ENCODE measurements at places on chromosomes 5 and 9.

- no peak for DNase-seq
Measured at GRCh38 chr5:40672425-40672824, 7.3 kb upstream of the PTGER4 start.

DNA sequence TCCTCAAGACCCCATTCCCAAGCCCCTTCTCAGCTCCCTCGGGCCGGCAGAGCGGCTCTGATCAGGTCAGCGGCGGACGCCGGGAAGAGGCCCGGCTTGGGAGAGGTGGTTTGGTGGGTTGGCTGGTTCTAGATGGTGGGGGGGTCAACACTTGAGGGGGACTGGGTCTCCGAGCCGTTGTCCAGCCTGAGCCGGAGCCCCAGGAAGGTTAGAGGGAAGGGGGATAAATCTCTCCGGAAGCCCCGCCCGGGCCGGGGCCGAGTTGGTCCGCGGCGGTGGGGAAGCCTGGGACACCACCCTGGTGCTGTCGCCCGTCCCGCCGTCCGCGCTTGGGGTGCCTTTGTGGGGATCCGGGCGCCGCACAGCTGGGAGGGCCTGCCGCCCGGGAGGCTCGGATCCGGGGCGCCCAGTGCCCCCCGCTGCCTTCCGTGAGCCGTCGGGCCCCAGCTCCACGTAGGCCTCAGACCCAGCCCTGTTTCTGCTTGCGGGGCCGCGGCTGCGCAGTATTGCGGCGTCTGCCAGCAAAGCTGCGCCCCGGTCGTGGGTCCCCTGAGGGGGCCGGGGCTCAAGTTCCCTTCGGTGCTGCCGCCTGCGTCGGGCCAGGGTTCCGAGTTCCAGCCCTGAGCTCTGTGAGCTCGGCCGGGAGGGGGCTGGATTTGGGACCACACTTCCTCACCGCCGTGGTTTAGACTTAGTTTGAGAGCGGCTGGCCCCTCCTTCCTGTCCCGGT, 542 bp upstream of the TRIM52 start:
- no peak for DNase-seq

GRCh38 chr5:81140441-81140840, 92.7 kb upstream of the CKMT2 start:
- peak; percentile 3 for DNase-seq

GRCh38 chr5:119271758-119272730, 83.8 kb upstream of the TNFAIP8 start:
- no peak for DNase-seq

GRCh38 chr5:37640088-37640487, 199.8 kb downstream of the GDNF start:
- DNase-seq, result no peak

- DNase-seq, result peak; percentile 19
Measured at GRCh38 chr5:82560969-82561368, 282.8 kb upstream of the RPS23 start.

DNA sequence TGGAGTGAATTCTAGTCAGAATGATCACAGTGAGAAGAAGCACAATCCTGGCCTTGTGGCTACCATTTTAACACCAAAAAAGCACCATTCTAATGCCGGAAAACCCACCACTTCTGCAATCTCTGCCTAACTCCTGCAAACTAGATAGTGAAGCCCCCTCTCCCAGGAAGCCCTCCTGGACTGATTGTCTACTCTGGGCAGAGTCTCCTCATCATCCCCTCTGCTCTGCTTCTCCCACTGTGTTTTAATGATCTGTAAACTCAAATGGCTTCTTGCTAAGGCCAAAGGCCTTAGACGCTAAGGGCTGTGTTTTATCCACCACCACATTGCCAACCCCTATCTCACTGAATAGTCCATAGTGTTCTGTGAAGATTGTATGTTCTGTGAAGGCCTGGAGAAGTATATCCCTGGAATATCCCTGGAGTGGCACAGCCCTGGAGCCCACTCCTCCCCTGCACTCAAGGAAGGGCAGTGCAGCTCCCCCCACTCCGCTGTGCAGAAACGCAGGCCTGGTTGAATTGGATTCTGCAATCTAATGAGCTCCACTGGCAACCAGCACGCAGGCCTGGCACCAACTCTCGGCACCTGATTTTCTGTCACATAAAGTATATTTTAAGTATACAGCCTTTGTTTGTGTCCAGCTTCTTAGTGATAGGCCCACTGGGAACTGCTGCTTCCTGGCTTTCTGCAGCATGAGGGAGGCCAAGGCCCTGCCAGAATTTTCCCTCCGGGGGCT, 126.3 kb downstream of the ATPSCKMT start:
- peak; percentile 3 for DNase-seq

DNA sequence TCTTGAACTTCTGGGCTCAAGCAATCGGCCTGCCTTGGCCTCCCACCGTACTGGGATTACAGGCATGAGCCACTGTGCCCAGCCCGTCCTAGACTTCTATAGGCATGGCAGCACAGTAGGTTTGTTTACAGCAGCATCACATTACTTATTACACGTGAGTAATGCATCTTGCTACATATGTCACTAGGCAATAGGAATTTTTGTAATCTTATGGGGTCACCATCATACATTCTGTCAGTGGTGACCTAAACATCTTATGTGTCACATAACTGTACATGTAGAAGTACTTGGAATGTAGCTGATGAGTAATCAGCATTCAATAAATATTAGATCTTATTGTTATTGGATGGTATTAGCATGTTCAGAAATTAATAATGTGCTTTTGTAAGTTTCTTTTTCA, 22.9 kb upstream of the ABCA1 start:
- DNase-seq, result no peak

GRCh38 chr5:9551567-9552537, 6.0 kb upstream of the SEMA5A start:
- no peak for DNase-seq

GRCh38 chr5:137594717-137595116, 95.6 kb upstream of the SPOCK1 start:
- no peak for DNase-seq

GRCh38 chr9:34001298-34001697, 47.4 kb downstream of the UBAP2 start:
- DNase-seq, result no peak

DNA sequence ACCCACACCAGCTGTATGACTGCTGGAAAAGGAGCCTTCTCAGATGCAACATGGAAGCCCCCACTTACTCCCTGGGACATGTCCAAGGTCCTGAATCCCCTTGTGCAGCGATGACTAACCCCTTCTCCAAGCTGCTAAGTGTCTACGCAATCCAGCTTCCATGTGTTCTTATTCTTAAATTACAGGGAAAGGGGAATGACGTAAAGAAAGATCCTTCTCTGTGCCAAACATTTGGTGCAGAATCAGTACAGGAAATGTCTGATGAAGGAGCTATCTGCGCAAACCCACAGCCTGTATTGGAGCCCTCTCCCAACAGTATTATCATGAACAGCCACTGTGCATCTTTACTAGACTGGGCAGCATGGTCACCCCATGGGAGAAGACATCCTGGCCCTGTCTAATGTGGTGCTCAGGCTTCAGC, 183.2 kb downstream of the FRMD3 start:
- no peak for DNase-seq

GRCh38 chr5:148843510-148844318, 17.3 kb downstream of the ADRB2 start:
- no peak for DNase-seq

GRCh38 chr5:133942614-133943474, 25.6 kb downstream of the C5orf15 start:
- DNase-seq, result no peak

GRCh38 chr5:117999939-118000549, 988.3 kb downstream of the DTWD2 start:
- DNase-seq, result no peak

GRCh38 chr9:117821954-117822353, 117.8 kb downstream of the TLR4 start:
- DNase-seq, result no peak

GRCh38 chr9:6936103-6936502, 178.3 kb downstream of the KDM4C start:
- no peak for DNase-seq

DNA sequence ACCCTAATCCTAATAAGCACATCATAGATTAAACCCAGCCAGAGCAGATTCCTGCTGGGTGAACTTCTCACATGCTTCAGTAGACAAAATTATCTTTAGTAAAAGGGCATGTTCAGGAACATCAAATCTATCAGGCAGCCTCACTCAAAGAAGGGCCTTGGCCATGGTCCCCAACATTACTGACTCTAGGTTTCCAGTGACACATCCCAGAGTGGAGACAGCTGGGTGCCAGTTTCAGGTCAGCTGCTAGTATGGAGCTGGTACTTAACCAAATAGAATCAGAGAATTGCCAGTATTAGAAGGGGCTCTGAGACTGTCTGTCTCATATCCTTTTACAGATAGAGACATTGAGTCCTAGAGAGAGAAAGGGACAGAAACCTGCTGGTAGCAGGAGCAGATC, 44.1 kb upstream of the GALNT10 start:
- no peak for DNase-seq

DNA sequence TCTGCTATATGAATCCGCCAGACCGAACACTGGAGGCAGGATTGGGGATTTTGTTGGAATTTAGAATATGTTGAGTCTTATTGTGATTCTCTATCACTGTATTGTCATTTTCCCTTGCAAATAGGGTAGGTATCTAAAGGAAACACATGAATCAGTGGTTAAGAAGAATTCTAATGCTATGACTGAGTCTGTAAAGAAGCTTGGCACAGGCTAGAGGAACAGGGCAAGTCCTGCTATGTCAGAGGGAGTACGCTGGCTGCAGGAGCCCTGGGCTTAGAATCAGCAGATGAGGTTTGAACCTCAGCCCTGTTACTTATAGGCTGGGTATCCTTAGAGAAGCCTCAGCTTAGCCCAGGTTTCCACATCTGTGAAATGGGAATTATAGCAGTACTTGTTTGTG, 198.1 kb downstream of the NR3C1 start:
- no peak for DNase-seq

- no peak for DNase-seq
Measured at GRCh38 chr9:116501871-116502270, 185.2 kb upstream of the TRIM32 start.

- no peak for DNase-seq
Measured at GRCh38 chr9:112887381-112887780, 3.3 kb downstream of the SLC46A2 start.

DNA sequence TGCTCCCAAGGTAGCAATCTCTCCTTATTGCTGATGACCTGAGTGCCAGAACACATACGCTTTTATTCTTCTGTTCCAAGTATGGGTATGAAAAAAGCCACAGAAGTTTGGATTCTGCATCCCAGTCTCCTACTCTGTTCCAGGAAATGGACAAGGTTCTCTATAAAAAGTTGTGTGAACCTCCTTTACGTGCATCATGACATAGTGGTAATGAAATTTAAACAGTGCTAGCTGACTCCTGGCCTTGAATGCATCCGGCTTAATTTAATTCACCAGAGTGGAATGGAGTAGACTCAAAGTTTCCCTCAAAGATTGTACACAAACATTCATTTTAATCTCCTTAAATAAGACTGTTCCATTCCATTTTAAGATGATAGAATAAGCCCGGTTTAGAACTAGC, 68.9 kb downstream of the LURAP1L start:
- DNase-seq, result no peak

GRCh38 chr9:86511614-86512360, 157.6 kb upstream of the TUT7 start:
- DNase-seq, result no peak

DNA sequence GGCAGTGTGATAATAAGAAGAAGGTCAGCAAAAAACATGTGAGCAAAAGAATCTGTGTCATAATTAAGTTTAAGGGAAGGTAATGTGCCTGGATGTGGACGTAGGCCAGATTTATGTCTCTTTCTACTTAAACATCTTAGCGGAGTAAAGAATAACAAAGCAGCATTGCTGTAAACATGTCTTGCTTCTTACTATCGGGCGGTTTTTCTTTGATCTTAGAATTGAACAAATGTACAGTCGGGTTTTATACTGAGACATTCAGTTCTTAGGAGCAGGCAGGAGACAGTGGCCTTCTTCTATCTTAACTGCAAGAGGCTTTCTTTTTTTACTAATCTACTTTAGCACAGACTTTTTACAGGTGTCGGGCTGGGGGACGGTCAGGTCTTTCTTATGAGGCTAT, 40.4 kb upstream of the FLT4 start:
- DNase-seq, result no peak

DNA sequence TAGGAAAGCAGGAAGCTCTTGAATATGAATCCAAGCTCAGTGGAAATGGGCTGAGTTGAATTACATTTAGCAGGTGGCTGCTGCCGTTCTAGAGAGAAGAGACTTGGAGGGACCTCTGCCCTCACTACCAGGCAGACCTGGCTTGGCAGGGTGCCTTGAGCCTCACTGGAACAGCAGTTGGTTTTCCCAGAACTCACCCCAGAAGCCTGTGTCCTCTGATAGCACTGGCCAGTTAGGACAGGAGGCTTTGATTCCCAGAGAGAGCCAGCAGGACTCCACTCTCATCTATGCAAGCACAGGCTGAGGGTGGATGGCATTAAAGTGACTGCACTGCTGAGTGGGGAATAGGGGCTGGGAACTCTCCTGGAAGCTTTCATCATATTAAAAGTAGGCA, 54.8 kb downstream of the PWWP2A start:
- no peak for DNase-seq

DNA sequence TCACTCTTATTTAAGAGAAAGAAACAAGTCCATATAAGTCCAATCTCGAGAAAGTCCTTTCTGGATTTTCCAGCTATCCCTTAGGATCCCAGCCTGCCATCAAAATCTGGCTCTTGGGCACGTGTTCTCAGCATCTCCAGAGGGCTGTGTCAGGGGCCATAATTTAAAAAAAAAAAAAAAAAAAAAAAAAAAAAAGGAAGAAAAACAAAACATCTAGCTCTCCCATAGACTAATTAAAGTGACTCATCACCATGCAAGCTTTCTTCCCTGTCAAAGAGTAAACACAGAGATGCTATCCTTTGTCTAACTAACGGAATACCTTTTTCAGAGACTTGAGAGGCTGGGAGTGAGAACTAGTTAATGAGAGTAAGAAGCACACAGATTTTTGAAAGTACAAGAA, 44.9 kb upstream of the MYO10 start:
- DNase-seq, result no peak

DNA sequence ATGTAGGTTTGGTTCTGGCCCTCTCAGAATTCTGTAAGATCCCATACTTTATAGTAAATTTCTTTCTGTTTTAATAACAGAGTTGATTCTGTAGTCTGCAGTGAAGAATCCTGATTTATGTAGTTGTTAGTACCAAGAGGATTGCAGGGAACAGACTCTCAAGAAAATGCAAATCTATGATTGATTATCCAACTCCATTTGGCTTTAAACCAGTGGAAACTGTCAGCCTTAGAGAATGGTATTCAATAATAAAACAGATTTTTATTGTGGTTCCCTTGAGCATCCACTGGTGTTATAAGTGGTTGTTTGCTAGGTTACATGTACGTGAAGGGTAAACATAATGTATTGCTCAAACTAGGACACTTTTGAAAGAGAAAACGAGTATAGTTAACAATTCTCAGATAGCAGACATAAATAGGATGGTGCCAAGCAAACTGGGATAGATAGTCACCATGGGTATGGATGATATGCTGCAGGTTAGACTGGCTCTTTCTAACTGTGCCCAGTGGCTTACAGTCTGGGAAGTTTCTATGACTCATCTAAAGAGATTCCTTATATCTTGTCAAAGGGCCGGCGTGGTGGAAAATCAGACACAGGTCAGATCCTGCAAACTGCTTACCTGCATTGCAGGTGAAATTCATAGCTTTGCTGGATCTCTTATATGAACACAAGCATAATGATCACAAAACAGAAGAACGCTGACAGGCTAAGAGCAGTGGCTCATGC, 41.7 kb upstream of the RPS23 start:
- DNase-seq, result no peak
